NT2/D1 (cell line): ENCODE measurements at places on chromosomes 4 and X.

DNA sequence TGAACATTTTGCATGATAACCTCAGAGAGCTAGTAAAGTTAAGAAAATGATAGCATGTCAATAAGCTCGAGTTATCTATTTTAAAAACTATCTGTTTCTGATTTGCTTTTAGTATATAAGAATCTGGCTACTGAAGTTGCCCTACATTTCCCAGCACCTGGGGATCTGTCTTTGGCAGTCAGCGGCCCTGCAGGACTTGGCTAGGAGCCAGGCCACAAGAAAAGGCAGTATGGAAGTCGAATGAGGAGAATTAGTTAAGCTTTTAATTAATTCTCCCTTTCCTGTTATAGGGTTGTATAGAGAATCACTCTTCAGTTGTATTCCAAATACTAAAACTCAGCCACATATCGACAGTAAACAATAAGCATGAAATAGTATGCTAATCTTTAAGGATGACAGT is 22.7 kb downstream of the POU4F2 start:
- DNase-seq = no peak

- no peak for DNase-seq
Observed at GRCh38 chr4:158850800-158851644, 82.2 kb downstream of the FNIP2 start.

- DNase-seq = no peak
Observed at GRCh38 chrX:9767375-9767774, 1.7 kb upstream of the GPR143 start.

DNA sequence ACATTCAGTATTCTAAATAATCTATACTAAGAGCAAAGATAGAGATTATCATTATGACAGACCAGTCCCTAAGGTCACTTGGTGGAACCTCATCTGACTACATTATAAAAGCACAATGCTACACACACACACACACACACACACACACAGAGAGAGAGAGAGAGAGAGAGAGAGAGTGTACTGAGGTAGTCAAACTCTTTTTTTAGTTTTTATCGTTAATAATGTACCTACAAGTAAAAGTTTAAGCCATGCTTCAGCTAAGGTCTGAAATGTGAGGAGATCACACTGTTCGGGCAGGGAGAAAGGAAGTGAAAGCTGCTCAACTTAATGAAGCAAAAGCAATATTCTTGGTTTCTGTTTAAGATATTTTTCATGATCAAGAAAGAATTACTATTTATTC is 75.8 kb upstream of the CCDC160 start:
- DNase-seq = no peak

DNA sequence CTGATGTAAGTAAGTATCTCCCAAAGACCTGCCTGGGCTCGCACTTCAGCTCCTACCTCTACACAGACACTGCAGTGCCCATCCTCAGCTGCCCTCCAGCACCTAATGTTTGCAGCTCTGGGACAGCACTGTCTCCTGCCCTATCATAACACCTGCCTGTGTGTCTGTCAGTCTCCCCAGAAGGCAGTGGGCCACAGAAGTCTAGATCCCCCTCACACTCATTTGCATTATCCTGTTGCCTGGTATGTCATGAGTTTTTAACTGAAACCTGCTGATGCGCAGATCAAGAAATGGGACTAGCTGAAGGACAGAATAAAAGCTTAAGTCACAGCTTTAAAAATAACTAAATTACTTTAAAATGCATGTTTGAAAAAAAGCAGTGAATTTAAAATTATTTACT is 43.0 kb downstream of the LRP2BP start:
- DNase-seq = no peak

DNA sequence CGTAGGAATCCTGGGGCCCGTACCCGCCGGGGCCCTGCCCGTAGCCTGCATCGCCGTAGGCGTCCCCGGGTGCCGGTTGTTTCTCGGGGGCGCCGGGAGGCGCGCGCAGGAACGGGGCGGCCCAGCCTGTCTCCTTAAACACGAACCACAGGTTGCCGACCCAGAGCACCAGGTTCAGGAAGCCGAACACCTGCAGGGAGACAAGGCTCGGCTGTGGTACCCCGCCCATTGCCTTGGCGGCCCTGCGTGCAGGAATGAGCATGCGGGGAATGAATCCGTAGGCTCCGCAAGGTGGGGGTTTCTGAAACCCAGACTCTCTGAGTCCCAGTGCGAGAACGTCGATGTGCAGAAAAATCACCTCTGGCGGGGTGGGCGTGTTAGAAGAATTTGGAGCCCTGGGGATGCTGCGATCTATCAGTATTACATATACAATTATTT is 5.4 kb upstream of the PRICKLE3 start:
- no peak for DNase-seq

DNA sequence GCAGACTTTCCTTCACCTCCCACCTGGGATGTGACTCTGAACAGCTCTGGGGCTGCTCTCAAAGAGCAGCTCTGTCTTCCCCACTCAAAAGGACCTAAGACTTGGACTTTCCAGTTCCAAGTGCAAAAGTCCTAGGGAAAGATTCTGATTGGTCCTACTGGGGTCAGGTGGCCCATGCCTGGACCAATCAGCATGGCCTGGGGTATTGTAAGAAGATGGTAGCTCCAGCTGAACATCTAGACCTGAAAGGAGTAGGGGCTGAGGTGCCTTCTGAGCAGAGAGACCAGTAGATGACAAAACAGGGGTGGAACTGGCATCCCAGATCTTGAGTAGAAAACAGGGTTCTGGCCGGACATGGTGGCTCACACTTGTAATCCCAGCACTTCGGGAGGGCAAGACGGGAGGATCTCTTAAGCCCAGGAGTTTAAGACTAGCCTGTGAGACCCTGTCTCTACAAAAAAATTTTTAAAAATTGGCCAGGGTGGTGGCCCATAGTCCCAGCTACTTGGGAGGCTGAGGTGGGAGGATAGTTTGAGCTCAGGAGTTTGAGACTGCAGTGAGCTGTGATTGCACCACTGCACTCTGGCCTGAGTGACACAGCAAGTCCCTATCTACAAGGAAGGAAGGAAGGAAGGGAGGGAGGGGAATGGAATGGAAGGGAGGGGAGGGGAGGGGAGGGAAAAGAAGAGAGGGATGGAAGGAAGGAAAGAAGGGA is 27.4 kb upstream of the MRFAP1 start:
- no peak for DNase-seq

GRCh38 chr4:61401771-61402170 is 201.6 kb downstream of the ADGRL3 start:
- DNase-seq = no peak

DNA sequence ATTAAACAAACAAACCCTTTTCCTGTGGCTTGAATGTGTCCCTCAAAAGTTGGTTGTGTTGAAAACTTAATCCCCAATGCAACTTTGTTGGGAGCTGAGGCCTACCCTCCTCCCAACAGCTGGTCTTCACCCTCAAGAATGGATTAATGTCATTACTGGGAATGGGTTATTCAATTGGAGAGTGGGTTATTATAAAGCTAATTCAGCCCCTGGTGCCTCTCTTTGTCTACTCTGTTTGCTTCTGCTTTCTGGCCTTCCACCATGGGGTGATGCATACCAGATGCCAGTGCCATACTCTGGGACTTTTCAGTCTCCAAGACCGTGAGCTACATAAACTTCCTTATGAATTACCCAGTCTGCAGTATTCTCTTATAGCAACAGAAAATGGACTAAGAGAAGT is 706.5 kb downstream of the CCSER1 start:
- DNase-seq = peak; percentile 30

- DNase-seq = peak; percentile 50
Observed at GRCh38 chr4:146095091-146095690, 80.3 kb upstream of the LSM6 start.
